ENCODE measurements at places on chromosomes 16 and 17. TPM values are rescaled to one million over a fixed set of nuclear protein-coding genes. Genes with fewer than 3 reads are reported as not detected.

GRCh38 chr17:35460354-35460851, 11.8 kb upstream of the SLFN13 start:
- peak; percentile 87 for DNase-seq

- no peak for DNase-seq
Measured at GRCh38 chr17:67685351-67685750, 32.4 kb upstream of the NOL11 start.

DNA sequence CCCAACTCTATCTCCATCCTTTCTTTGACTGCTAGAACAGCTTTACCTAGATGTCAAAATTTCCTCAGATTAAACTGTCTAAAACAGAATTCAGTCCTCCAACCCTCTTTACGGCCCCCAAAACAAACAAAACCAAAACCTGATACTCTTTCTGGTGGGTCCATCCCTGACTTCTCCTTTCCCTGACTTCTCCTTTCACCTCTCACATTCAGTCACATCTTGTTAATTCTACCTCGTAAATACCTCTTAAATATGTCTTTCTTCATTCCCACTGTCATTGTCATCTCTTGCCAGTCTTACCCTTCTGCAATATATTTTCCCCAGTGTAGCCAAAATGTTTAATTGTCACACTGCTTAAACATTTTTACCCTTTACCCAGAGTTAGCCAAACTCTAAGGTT, 4.6 kb downstream of the PPM1E start:
- DNase-seq, result no peak

- peak; percentile 95 for DNase-seq
Measured at GRCh38 chr17:67374329-67375053, 2.6 kb upstream of the PITPNC1 start.

GRCh38 chr16:14494396-14494966, 135.6 kb downstream of the PARN start:
- DNase-seq, result no peak

DNA sequence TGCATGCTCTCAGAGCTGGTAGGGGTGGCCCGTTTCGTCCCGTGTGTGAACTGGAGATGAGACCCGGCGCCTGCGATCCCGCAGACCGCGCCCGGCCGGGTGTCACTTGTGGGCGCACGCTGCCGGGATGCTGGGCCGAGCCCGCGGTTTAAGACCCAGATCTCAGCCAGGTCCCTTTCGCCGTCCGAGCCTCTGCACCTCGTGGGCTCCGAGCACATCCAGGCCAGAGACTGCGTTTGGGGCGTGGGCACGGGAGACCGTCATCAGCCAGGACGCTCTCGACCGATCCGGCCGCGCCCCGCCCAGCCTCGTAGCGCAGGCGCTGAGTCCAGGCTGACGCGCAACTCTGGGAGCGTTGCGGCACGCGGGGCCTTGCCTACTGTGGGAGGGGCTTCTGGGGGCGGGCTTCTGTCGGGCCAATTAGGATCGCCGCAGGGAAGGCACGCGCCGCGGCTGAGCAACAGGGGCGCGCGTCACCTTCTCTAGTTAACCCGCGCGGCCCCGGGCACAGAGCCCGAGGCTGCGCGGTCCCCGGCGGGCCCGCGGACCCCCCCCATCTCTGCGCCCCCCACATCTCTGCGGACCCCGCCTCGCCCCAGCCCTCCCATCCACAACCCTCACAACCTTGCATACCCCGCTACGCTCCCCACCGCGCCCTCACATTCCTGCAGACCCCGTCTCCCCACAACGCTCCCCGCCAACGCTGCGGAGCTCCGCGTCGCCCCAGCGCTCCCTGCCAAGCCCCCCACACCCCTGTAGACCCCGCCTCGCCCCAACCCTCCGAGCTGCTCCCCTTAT, 687 bp upstream of the CEMP1 start:
- peak; percentile 100 for DNase-seq

- no peak for DNase-seq
Measured at GRCh38 chr16:4954714-4955113, 3.4 kb upstream of the SEC14L5 start.

DNA sequence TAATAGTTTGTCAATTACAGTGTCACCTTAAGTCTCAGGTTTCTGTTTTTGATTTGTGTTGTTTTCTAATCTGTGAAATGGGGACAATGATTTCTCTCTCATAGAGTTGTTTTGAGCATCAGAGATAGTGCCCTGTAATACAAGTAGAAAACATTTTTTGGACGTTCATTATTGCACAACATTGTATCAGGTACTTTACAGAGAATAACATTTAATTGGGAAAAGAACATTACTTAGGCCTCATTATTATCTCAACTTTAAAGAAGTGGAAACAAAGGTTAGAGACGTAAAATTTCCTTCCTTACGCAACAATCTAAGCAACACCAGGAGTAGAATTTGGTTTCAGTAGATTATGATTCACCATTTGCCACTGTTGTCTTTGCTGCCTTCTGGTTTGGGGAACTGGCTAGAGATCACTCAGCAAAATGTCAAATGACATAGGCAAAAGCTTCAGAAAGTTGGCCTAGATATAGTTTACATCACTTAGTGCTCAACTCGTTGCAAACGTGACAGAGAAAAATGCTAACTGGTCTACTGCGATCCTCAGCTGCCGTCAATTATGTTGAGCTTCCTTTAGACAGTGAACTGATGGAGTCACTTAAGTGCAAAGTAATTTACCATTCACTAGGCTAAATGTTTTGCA, 1026.8 kb downstream of the CDH11 start:
- no peak for DNase-seq

DNA sequence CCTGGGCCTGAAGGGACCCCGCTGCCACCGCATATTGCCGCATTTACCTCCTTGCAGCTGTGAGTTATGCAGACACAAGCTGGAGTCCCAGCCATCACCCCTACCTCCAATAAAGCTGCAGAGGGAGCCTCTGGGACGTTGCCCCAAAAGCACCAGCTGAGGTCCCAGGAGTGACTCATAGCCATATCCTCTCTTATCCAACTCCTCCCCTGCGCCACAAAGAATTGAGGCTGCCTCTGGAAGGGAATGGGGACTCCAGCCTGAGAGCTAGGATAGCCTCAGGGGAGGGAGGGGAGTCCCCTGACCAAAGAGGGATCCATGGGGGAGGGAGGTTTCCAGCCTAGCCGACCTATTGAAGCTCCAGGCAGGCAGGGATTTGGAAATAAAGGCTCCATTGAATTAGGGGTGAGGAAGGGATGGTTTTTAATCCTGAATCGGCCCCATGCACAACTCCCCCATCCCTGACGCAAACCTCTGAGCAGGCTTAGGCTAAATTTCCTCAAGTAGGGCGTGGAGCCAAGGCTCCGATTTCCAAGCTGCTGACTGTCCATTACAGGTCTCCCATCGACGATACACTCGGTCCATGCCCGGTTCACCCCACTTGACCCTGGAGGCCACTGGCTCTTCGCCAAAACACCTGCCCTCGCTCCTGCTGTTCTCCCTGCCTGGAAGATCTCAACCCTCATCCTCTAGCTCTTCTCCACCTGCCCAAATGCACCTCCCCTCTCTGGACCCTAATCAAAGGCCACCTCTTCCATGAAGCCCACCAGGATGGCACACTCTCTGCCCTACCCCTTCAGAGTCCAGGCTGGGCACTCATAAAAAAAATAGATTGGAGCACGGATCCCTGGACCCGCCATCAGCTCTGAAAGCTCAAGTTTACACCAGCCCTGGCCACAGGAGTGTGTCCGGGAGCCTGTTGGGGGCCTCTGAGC, 27.5 kb downstream of the PIMREG start:
- DNase-seq, result no peak

DNA sequence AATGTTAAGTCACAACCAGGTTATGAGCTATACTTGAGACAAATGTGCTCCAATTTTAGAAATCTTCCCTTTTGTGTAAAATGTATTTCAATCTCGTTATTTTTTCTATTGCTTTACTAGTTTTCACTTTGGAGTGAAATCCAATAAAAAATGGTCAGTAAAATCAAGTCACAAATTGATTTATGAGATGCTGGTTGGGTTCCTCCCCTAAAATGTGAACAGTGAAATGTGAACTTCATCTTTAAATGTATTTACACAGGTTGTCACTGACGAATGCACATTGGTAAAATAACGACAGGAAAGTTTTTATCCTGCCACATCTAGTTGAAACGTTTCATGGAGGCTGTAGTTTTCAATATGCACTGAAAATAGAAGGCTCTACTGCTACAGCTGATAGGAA, 55.5 kb downstream of the COX10 start:
- no peak for DNase-seq

- DNase-seq, result no peak
Measured at GRCh38 chr16:8474587-8474986, 115.7 kb downstream of the TMEM114 start.

DNA sequence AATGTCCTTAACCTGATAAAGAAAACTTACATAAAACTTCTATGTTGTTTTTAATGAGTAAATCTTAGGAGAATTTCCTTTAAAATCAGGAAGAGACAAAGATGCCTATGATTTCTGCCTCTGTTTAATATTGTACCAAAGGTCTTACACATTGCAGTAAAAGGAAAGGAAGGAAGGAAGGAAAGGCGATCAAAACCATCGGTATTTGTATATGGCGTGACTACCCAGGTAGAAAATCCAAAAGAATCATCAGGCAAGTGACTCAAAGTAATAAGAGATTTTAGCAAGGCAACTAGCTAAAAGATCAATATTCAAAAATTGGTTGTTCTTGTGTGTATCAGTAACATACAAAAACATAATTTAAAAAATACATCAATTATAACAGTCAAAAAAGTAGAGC, 3.5 kb downstream of the ICAM2 start:
- DNase-seq, result no peak

DNA sequence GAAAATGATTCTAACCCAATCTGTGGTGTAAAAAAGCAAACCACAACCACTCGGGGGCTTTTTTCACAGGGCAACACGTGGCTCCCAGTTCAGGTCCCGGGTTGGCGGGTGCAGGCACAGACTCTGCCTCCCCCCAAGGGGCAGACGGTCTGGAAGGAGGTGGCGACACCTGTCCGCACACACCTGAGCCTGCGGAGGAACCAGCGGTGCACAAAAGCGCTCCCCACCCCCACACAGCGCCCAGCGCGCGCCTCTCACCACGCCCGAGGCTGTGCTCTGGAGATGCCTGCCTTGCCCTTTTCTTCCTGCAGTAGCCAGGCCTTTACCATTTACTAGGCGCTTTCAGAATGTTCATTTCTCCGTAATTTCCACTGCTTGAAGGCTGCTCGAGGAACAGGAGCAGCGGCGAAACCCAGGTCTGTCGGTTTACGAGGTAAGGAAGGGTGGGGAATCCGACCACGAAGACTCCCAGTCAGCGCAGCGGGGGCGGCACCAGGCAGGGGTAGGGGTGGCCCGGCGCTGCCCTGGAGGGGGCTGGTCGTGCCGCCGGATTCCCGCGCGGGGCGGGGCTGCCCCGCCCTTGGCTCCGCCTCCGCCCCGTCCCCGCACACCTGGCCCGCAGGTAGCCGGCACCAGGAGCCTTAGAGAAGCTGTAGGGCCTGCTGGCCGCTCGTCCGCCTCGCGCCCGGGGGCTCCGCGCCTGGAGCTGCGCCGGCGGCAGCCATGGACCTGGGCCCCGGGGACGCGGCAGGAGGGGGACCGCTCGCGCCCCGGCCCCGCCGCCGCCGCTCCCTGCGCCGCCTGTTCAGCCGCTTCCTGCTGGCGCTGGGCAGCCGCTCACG, at the start of gene USP43:
Gene USP43, plus strand, starts transcription at position 608 of the 842 bp plus-strand sequence. Its CDS starts 116 bp downstream, at position 724.
- DNase-seq, result peak; percentile 71

GRCh38 chr16:86095131-86095752, 196.3 kb downstream of the IRF8 start:
- DNase-seq, result no peak

The ST6GALNAC1 gene
- 16.6 TPM for total RNA-seq

The KRTAP4-4 gene
- not detected for total RNA-seq

The PDILT gene
- total RNA-seq, result not detected

The PYDC1 gene
- total RNA-seq, result not detected

The SBK1 gene
- total RNA-seq, result 2.4 TPM

The ZNF597 gene
- total RNA-seq, result 4.4 TPM

The KRTAP2-3 gene
- total RNA-seq, result not detected

The RASD1 gene
- 24.6 TPM for total RNA-seq
